Activated CD4-positive, alpha-beta T cell treated with anti-CD3 and anti-CD28 coated beads, Interleukin-2, amount 50 U/mL, for 1 hour (primary cell): ENCODE measurements at places on chromosomes 4 and X.

- DNase-seq: no peak
Observed at GRCh38 chrX:140343226-140343868, 161.5 kb downstream of the SOX3 start.

GRCh38 chrX:129239371-129239770 lies 283.9 kb downstream of the SMARCA1 start:
- no peak for DNase-seq

DNA sequence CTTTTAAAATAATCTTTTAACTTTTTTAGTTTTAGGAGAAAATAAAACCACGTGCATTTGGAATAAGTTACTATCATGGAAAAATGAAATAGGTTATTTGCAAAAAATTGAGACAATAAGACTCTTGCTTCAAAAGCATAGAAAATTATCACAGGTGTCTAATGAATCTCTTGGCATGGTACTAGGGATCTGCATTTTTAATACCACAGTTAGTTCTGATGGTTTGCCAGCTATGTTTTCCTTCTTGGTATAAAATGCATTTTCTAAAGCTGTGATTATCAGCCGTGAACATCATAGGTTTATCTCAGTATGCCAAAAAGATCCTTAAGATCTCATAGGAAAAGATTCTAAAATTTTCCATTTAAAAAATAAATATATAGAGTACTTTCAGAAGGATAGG lies 83.9 kb downstream of the RASL11B start:
- no peak for DNase-seq

GRCh38 chrX:36462142-36462541 lies 542.6 kb downstream of the CFAP47 start:
- DNase-seq: no peak

- no peak for DNase-seq
Observed at GRCh38 chr4:108466936-108467902, 153.2 kb upstream of the RPL34 start.

- DNase-seq: no peak
Observed at GRCh38 chrX:29535212-29536162, 679.9 kb upstream of the MAGEB2 start.

DNA sequence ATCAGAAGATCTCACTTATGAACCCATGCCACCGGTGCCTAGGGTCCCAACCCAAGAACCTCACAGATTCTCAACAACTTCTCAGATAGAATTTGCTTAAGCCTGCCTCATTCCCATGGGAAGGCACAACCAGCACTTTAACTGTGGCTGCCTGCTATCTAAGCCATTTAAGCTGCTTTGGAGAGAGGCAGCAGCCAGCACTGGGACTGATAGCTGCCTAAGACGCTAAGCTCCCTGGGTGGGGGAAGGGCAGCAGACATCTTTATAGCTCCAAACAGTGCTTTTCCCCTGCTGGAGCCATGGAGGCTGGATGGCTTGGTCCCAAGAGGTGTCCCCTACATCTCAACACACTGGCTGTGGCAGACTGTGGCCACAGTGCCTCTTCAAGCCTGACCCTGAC lies 1268.6 kb downstream of the FAM133A start:
- no peak for DNase-seq

- no peak for DNase-seq
Observed at GRCh38 chrX:136097871-136098805, 49.2 kb upstream of the FHL1 start.
